ENCODE measurements at places on chromosomes 5 and 9.

DNA sequence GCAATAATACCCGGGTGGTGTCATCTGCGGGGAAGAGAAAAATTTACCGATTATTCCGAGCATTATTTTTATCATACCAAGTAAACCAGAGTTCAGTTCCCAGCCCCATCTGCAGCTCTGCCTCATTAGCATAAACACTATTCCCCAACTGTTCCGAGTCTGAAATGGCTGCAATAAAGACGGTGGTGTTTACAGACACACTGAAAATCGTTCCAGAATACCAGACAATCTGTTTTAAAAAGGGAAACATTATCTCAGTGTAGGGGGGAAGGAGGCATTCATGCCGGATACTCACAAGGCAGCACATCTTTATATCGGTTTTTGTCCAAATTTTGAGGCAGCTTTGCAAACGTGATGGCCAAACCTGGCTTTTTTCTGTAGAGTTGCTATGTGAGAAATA, 70.3 kb upstream of the EPB41L4B start:
- DNase-seq, result no peak

DNA sequence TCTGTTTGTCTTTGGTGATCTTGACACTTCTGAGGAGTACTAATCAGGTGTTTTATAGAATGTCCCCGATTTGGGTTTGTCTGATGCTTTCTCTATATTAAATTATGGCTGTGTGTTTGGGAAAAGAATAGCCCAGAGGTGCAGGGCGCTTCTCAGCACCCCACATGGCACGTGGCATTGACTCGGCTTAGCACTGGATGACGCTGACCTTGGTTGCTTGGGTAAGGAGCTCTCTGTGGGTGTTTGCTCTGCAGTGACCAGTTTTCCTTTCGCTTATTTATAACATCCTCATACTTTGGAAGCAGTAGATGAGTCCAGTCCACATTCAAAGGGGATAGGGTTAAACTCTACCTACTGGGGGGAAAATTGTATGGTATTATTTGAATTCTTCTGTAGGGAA, 12.5 kb upstream of the FAM120AOS start:
- DNase-seq, result no peak

- DNase-seq, result no peak
Observed at GRCh38 chr5:68217047-68217355, 1.4 kb downstream of the PIK3R1 start.

GRCh38 chr5:90985341-90985740, 397.8 kb downstream of the ARRDC3 start:
- DNase-seq, result no peak

GRCh38 chr9:100100146-100100667, 1.2 kb downstream of the INVS start:
- DNase-seq, result no peak

DNA sequence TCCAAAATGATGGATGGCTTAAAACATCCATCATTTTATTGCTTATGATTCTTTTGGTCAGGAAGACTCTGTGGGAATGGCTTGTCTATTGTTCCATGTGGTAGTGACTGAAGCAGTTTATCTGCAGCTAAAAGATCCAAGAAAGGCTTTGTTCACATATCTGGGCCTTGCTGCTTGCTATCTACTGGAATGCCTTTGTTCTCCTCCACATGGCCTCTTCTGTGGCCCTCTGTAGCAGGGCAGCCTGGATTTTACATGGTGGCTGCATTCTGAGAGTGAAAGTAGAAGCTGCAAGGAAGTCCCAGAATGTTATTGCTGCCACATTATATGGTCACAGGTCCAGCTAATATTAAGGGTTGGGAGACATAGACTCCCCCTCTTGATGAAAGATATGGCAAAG, 35.1 kb downstream of the DMXL1 start:
- no peak for DNase-seq

DNA sequence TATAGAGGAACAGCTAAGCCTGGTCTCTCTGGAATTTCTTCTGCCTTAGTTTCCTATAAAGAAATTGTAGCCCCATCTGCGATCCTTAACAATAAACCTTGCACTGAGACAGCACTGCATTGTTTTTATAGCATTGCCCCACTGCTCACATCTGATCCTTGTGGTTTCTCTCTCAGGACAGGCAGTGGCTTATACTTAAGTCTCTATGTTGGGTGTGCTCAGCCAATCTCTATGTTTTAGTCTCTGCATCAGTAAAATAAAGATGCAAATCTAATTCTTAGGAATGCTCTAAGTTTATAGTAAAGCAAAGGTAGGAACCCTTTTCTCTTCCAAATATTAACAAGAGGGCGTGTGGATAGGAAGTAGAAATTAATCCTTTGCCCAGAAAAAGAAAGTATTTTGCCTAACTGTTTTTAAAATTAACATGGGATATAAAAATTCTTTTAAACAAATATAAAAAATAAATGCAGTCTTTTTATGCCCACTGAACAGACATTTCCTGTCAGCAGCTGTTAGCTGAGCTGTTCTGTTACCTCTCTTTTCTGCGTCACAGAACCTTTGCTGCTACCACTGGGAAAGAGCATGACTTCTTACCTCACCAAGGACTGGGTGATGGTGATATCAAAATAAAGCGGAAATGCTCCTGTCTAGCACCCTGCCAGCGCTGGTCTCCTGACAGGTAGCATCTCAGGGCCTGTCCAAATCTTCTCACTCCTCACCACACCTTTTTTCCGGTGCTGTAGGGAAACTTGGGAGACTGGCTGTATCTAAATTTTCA, 29.5 kb downstream of the MRPS27 start:
- no peak for DNase-seq

DNA sequence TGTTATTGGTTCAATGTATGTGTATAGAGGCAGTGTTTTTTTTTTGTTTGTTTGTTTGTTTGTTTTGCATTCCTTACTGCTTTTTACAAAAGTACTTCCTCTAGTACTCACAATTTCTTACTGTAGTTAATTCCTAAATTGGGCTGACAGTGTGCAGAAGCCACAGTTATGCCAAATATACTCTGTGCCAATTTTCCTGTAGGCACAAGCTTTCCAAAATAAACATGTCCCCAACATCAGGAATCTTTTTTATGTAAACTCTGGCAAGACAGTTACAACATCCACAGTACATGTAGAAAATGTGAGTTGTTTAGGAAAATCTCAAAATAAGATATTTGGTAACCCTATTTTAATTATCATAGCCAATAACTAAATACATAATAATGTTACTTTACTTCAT, 161.6 kb upstream of the TSLP start:
- DNase-seq, result no peak

GRCh38 chr5:373710-374602, 52.4 kb downstream of the AHRR start:
- peak; percentile 60 for DNase-seq

- DNase-seq, result no peak
Observed at GRCh38 chr5:132050661-132051552, 9.5 kb upstream of the IL3 start.

DNA sequence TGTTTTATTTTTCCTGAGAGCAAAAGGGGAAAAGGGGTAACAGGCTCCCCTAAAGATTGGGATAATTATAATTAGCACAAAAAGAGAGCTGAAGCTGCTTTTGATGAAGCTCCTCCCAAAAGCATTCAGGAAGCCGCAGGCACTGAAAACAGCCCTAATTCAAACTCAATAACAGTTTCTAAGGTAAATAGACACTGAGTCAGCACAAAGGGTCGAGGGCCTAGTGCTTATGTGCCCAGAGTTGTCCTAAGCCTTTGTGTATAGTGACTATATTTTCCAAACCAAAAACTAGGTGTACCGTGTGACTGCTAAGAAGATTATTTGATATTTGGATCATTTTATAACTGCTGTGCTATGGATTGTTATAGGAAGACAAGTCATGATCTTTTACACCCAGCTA, 67.7 kb downstream of the HMHB1 start:
- DNase-seq, result no peak

GRCh38 chr5:62421414-62421813, 8.9 kb downstream of the IPO11 start:
- DNase-seq, result no peak

- no peak for DNase-seq
Observed at GRCh38 chr9:3436629-3437420, 89.0 kb downstream of the RFX3 start.

GRCh38 chr9:125233678-125234077, 7.5 kb downstream of the HSPA5 start:
- no peak for DNase-seq

GRCh38 chr5:139149477-139150199, 48.5 kb downstream of the SIL1 start:
- DNase-seq, result no peak

DNA sequence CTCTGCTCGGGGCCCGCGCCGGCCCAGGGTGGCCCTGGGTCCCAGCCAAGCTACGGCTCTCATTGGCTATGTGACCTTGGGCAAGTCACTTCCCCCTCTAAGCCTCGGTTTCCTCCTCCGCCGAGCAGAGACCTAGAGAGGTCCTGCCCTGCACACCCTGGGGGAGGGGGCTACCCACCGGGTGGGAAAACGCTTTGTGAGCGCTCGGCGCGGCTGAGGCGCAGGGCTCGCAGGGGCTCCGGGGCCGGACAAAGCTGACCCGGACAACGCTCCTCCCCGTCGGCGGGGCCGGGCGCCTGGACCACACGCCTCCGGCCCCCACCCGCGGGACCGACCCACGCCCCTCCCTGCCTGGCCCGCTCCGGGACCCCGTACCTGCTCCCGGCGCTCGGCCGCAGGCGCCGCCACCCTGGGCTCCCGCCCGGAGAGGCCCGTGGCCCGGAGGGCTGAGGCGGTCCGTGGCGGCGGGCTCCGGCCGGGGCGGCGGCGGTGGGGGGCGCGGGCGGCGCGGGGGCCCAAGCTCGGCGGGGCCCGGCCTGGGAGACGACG, 85.7 kb upstream of the MELK start:
- no peak for DNase-seq

DNA sequence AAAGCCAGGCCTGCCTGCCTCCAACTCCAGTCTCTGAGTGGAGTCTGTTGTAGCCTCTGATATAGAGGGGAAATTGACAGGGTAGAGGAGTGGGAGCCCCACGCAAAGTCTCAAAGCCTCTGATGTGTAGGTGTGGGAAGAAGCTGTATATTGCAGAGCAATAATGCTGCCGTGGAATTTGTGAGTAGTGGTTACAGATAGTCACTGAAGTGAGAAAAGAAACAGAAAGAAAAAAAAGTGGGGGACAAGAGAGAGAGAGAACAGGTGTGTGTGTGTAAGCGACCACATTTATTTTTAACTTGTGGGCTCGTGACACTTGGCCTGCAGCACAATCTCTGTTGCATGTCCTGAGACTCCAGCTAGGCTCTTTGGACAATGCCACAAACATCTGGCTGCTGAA, 227.8 kb downstream of the NSG2 start:
- DNase-seq, result no peak

DNA sequence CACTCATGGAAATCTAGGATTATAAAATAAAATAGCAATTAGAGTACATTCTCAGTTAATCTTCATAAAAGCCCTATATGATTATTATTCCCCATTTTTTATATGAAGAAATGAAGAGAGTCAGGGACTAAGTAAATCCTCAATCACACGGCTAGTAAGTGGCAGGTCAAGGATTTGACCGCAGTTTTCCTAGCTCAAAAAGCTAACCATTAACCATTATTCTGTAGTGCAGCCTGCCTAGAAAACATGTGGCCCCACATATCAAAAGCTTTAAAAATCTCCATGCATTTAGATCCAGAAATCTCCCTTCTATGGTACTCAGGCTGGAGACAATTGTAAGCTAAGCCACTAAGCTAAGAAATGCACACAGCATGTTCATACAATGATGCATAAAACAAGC, 21.4 kb downstream of the EPB41L4A start:
- DNase-seq, result no peak

- no peak for DNase-seq
Observed at GRCh38 chr5:54658010-54658409, 140.5 kb downstream of the SNX18 start.

DNA sequence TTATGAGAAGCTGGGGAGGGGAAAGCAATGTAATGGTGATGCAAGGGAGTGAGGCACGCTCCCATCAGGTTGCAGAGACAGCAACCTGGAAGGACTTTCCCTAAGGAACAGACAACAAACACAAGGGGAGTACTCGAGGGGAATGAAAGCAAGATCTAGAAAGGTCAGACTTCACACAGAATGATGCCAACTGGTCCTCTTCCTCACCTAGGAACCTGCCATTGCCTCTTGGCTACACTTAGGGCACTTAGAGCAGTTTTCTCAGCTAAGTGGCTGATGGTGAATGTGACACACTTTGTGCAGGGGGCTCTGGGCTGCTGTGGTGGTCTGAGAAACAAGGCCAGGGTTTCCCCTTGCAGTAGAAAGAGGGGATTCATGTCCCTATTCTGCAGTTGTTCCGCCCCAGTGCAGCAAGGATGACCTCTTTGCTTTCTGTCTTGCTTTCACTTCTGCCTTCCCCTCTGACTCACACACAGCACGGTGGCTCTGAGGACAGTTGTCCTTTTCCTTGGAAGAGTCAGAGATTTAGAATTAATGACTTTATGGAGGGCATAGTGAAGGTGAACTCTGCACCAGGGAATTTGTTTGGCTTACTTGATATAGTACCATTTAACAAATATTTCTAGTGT, 394.0 kb upstream of the KLF4 start:
- no peak for DNase-seq

DNA sequence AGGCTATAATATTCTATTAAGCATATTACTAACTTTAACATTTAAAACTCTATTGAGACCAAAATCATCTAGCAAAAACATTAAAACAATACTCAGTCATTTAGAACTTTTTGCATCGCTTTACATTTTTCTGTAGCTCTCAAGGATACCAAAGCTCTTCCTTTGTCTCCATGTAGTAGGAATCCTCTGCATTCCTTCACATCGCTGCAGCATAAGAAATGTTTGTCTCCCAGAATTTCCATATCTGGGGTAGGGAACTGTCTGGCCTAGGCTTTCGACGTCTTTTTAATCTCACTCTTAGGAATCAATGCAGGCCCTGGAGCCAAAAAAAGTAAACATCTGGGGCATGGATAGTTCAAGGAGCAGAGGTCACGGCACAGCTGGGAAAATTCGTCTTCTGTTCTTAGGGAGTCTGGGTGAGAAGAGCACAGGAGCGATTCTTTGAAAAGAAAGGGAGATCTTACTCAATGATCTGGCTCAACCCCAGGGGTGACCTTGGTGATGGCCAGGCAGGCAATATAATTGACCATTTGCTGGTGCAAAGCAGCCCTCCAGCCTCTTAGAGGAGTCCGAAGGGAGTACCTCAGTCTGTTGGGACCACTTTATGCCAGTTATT, 23.2 kb upstream of the RAI14 start:
- no peak for DNase-seq

DNA sequence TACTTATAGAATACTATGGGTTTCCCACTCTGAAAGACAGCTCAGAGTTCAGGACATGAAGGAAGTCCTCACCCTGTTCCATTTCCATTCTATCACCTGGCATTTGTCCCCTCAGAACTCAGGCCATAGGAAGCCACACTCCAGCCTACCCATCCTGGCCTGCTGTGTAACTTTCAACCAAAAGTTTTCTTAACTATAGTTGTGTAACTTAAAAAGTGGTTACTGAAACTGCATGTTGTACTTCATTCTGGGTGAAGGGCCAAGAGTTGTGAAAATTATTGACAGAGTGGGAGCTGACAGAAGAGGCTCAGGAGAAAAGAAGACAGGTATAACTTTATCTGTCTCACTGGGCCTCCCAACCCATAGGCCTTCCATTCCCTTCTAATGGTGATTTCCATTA, 212.5 kb downstream of the RAB3C start:
- DNase-seq, result no peak

Data from stimulated activated CD8-positive, alpha-beta memory T cell treated with anti-CD3 and anti-CD28 coated beads, Interleukin-7, amount 100 ng/mL, for 4 hours (primary cell).